ENCODE measurements at places on chromosomes 4 and X.

DNA sequence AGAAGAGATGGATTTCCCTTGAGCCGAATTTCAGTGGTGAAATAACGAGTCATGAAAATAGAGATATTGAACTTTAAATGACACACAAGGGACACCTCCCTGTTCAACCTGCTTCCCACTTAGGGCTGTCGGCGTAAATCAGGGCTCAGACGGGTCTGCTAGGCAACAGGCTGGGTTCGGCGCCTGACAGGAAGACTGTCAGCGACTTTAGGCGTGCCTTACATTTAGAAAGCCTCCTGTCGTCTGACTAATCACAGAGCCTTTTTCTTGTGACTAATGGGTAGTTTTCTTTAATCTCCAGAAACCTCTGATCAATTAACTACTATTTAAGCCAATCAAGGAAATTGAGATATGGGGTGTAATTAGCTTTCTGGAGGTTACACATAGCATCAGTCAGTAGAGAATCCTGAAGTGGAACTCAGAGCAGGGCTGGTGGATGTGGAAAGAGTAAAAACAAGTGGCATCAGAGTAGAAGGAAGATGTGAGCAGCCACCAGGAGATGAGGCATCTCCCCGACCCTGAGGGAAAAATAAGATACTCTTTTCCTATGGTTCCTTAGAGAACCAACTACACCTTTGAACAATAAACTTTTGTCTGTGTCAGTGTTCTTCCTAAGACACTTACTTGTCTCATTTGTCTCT lies 86.2 kb upstream of the HS3ST1 start:
- DNase-seq: no peak

DNA sequence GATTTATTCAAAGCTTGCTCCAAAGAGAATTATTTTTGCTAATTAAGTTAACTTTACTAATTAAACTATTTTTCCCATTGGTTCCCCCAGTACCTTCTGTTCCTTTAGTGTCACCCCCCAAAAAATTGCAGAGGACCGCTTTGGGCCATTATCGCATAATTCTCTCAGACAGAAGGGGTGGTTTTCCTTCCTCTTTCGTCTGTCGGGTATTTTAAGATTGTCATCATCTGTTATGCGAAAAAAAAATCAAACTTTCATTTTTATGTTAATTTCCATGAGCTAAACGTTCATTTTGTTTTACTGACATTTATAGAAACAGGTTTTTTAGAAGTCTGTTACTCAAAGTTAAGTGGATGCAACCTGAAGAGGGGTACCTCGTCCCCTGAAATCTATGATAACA lies 76.2 kb upstream of the DDX3X start:
- DNase-seq: no peak

- no peak for DNase-seq
These were observed 9.9 kb upstream of the MID1 start for GRCh38 chrX:10630320-10630719.

DNA sequence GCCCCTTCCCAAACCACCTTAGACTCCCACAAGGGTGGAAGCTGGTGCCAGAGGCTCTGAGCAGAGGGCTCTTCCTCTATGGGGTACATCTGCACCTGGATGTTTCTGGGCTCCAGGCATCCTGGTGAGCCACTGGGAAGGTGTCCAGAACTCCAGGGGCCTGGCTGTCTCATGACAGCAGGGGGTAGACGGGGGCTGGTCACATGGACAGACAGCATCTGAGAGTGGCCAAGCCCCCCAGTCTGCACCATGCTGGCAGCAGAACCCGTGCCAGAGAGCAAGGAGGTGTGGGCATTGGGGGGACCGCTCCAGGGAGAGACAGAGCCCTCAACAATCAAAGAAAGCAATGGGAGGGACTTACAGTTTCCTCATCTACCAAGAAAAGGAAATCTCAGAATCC lies 39.5 kb downstream of the ZFYVE28 start:
- no peak for DNase-seq

- DNase-seq: no peak
These were observed 613 bp downstream of the FGF13 start for GRCh38 chrX:138710866-138711341.

- DNase-seq: no peak
These were observed 78.0 kb upstream of the CLNK start for GRCh38 chr4:10762561-10762960.

DNA sequence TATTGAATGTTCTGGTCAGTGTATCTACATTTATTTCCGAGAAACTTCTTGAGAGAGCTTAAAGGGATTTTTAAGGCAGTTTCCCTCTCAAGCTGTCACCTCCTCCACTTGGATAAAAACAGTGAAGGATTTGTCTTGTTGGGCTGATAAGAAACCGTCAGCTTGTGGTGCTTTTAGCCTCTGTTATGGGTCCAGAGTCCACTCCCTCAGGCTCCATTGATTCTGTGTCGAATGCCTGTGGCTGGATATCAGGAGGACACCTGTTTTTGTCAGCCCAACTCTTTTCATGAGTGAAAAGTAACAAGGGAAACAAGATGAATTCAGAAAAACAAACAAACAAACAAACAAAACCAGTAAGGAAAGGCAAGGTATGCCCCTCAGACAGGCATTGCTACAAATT lies 12.4 kb downstream of the CLCN4 start:
- no peak for DNase-seq

- no peak for DNase-seq
These were observed 19.6 kb downstream of the CYP2U1 start for GRCh38 chr4:107950746-107951540.

- no peak for DNase-seq
These were observed 60.8 kb downstream of the RRAGB start for GRCh38 chrX:55778322-55778721.

- no peak for DNase-seq
These were observed 133.4 kb downstream of the KLHL8 start for GRCh38 chr4:87087015-87087414.

DNA sequence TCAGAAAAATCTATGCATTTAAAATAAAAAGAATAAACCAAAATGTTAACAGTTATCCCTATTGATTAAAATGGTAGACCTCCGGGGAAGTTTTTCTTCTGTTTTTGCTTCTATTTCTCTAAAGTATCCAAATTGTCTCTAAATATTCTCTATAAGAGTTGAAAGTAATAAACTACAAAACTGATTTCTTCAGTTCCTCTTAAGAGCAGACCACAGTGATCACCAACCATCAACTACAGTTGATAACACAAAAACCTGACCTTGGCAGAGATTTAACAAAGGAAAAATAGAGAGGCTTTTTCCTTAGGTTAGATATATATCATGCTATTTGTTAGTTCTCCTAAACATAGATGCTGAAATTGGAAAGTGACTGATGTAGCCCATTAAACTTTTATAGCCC lies 27.3 kb downstream of the DDX60 start:
- DNase-seq: no peak

DNA sequence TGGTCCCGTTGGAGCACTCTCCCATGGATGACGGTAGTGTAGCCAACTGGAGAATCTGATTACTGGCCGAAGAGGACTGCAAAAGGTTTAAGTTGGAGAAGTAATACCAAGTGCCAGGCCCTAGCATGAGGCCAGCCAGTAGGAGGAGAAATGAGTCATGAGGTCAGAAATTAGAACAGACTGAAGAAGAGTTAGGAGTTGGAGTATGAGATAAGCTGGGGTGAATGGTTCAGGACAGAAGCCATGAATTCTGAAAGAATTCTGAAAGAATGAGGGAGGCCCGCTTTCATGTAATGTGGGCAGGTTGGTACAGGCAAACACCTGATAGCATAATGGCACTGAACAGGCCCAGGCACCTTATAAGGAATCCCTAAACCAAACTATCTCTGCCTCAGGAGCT lies 18.4 kb upstream of the STK26 start:
- no peak for DNase-seq

DNA sequence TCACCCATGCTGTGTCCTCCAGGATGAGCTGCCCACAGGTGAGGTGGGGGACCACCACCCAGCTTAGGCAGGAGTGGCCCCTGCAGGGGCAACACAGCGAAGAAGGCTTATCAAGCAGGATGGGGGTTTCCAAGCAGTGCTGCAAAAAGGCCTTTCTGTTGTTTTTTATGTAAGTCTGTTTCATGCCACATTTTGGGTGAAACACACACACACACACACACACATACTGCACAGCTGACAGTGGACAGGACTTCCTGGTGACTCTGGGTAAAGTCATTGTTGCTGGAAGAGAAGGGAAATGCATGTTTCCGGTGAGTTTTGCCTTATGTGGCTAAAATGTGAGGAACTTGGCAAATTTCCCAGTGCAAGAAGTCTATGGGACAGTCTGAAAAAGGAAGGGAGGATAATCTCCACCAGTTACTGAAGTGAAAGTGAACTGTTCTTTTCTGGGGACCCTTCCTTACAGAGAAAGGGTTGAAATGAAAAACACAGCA lies 119.2 kb downstream of the IRF2 start:
- DNase-seq: no peak

DNA sequence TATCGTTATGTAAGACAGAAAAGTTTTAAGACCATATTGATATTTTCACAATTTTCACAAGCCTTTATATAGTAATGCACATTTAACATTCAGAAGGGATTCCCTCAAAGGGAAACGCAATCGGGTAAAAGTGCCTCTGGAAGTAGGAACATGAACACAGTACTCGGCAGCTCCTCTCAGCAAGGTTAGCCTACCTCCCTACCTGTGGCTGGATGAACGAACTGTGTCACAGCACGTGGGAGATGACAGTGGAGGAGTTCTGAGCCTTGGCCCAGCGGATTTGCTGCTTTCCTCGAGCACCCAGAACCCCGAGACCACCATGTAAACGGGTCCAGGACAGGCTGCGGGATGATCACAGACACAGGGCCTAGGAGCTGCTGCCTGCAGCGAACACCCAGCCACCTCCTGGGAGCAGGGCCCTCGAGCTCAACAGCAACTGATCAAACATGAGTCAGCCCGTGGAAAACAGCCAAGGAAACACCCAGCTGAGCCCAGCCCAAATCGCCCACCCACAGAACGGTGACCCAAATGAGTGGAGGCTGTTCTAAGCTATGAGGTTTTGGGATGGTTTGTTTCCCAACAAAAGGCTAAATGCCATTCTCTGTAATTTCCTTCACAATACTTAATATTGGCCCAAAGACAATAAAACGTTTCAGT lies 30.4 kb downstream of the FAT1 start:
- DNase-seq: no peak

- DNase-seq: no peak
These were observed 20.7 kb downstream of the PCGF3 start for GRCh38 chr4:726235-726787.

- no peak for DNase-seq
These were observed 644.4 kb downstream of the TRIML1 start for GRCh38 chr4:188783606-188784160.

DNA sequence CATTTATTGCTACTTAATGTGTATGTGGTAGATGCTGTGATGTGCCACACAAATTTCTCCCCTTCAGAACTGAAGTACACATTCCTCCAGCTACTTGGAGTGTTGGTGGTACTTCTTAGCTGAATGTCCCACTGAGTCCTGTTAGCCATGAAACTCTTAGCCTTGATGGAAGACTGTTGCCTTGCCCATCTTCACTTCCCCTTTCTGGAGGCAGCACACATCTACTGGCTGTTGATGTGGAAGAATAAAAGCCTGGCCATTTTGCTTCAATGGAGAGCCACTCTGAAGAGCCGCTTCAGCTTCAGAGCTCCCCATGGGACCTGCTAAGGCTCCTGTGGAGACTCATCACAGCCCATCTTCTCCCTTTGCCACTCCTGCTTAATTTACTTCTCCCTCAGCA lies 157.7 kb upstream of the PITX2 start:
- DNase-seq: no peak

GRCh38 chr4:138037696-138038095 lies 204.5 kb downstream of the SLC7A11 start:
- no peak for DNase-seq

DNA sequence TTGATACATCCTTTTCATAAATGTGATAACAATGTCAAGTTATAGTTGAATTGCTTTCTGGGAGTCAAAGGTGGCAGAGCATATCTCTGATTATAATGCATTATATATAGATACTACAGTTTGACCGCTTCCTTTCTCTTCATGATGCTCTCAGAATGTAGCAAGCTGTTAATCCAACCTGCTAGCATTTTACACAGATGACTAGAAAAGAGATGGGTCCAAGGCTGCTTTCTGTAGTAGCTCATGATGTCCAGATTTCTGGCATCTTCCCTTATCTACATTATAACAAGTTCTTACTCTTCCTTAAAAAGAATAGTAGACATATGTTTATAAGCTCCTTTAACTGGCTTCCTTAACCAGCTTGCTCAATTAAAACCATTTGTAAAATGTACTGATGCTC lies 192.0 kb downstream of the NWD2 start:
- no peak for DNase-seq

DNA sequence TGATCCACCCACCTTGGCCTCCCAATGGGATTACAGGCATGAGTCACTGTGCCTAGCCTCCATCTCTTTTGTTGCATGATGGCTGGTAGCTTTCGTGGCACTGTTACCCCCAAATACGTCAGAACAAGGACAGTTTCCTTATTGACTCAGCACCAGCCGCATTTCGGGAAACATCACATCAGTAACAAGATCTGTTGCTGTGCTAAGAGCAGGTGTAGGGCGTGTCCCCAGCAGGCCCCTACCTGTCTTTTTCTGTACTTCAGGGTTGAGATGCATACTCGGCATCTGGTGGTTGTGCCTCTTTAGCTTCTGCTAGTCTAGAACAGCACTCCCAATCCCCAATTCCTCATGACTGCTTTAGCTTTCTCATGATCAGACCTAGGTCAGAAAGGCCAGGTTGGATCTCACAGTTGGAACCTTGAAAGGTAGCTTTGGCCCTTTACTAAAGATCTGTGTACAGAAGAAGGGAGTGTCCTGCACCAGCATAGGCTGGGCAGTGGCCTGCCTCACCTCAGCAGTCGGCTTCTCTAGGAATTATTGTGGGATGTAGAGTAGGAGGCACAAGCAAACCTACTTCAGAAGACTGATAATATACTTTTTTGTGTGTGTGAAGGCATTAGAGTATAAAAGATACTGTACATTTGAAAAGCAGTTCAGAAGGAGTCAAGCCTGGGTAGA lies 36.8 kb downstream of the NSD2 start:
- DNase-seq: no peak

- peak; percentile 19 for DNase-seq
These were observed 81.2 kb downstream of the SPRY1 start for GRCh38 chr4:123477711-123478209.

GRCh38 chr4:73902038-73902637 lies 32.9 kb downstream of the CXCL1 start:
- no peak for DNase-seq

- no peak for DNase-seq
These were observed 282.2 kb downstream of the GUCY2F start for GRCh38 chrX:109199726-109200125.

GRCh38 chrX:1589356-1590130 lies 1.9 kb upstream of the AKAP17A start:
- DNase-seq: no peak

- no peak for DNase-seq
These were observed 38.2 kb downstream of the STARD8 start for GRCh38 chrX:68685685-68686084.

- DNase-seq: no peak
These were observed 105.3 kb downstream of the KDR start for GRCh38 chr4:55020131-55020530.

DNA sequence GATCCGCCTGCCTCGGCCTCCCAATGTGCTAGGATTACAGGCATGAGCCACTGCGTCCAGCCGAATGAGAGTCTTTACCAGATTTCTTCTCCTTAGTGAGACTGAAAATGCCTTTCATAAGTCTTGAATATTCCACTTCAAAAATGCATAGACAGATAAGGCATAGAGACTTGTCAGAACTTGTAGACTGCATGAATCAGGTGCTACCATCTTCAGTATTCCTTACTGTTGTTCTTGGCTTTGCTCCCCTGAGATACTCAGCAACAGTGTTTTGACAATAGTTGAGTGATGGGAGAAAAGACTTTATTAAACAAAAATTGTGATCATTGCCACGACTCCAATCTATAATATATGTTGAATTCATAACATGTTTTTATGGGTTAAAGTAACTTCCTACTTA lies 11.0 kb downstream of the TKTL2 start:
- no peak for DNase-seq

- no peak for DNase-seq
These were observed 205.1 kb upstream of the CTSO start for GRCh38 chr4:156158747-156159146.
